ENCODE measurements at places on chromosomes 2 and 18.

- no peak for DNase-seq
These were observed 43.4 kb upstream of the ANKRD62 start for GRCh38 chr18:12049978-12050811.

- no peak for DNase-seq
These were observed 29.7 kb downstream of the TAF4B start for GRCh38 chr18:26255695-26256622.

- no peak for DNase-seq
These were observed 47.4 kb downstream of the EXOC6B start for GRCh38 chr2:72778410-72778809.

DNA sequence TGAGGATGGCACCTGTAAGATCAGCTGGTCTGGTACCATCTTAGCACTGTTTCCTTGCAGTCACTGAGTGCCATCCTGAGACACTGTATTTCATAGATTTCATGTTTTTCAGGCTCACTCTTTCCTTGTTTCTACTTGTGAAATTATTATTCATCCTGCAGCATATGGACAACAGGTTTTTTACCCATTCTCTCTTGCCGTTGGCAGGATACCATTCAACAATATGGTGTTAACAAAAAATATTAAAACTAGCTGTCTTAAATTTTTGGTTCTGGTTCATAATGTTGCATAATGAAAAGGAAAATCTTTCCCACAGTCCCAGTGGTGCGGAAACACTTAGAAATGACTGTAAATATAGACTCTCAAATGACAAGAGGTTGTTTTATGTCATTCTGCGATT lies 23.1 kb upstream of the ATG16L1 start:
- DNase-seq: no peak

DNA sequence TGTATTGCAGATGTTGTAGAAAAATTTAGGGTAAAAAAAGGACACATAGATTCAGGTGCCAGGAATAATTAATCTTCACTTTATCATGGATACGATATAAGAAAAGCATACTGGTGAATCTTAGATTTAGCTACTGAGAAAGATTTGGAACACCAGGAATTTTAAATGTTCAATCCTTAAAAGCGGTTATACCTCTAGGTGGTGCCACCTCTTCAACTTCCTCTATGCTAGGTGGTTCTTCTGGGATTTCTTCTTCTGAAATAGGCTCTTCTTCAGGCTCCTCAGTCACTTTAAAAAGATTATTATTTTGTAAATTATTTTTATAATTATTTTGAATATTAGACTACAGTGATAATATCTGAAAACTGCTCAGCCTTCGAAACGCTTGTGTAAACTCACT lies 133.1 kb downstream of the TTN start:
- DNase-seq: no peak

- DNase-seq: no peak
These were observed 89.2 kb downstream of the TGOLN2 start for GRCh38 chr2:85238607-85239006.

DNA sequence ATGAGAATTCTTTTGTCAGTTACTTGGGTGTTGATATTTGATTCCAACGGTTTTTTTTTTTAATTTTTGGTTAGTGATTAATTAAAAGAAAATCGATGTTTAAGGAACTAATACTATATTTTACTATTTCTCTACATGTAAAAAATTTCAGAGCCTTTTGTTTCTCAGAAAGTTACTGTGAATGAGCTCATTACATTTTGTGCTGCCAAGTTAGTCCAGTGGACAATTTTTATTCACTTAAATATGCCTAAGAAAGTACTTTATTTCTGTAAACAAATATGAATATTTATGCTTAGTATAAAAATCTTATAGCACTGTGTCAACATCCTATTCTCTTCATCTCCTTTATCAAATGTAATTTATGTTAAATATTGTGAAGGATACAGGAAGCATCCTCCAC lies 309.3 kb downstream of the CTNNA2 start:
- DNase-seq: no peak

GRCh38 chr18:79186649-79187048 lies 117.5 kb downstream of the ATP9B start:
- no peak for DNase-seq

DNA sequence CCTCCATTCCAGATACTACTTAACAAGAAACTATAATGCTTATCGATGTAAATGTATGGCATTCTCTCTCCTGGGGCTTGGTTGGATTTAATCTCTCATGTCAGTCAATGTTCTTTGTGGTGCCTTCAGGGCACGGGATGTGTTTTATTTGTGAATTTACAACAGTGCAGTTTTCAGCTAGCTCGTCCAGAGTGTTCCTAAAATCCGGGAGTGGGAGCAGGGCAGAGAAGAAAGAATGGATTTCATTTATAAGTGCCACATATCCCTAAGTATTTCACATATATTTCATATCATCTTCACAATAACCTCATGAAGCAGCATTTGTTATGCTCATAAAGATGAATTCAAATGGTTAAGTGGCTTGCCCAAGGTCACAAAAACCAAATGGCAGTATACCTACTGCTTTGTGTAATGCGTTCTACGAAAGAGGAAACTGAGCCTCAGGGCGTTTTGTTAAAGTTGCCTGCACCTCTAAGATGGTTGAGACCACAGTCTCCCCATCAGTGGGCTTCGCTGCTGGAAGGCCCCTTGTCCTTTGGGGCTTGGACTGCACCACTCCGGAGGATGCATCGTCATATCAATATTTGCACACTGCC lies 134.7 kb upstream of the MGAT5 start:
- no peak for DNase-seq

- no peak for DNase-seq
These were observed 1.4 kb downstream of the IL36RN start for GRCh38 chr2:113060396-113060795.

GRCh38 chr2:66862885-66863650 lies 428.1 kb downstream of the MEIS1 start:
- DNase-seq: no peak

GRCh38 chr2:218125626-218126080 lies at the start of gene CXCR2:
CXCR2 (plus strand) TSS chr2:218126028; CDS start chr2:218134802, 8,774 bp downstream.
- DNase-seq: no peak

All from SHP77 (cell line).